Hematopoietic multipotent progenitor cell (in vitro differentiated cells): ENCODE measurements at places on chromosomes 5 and 9.

DNA sequence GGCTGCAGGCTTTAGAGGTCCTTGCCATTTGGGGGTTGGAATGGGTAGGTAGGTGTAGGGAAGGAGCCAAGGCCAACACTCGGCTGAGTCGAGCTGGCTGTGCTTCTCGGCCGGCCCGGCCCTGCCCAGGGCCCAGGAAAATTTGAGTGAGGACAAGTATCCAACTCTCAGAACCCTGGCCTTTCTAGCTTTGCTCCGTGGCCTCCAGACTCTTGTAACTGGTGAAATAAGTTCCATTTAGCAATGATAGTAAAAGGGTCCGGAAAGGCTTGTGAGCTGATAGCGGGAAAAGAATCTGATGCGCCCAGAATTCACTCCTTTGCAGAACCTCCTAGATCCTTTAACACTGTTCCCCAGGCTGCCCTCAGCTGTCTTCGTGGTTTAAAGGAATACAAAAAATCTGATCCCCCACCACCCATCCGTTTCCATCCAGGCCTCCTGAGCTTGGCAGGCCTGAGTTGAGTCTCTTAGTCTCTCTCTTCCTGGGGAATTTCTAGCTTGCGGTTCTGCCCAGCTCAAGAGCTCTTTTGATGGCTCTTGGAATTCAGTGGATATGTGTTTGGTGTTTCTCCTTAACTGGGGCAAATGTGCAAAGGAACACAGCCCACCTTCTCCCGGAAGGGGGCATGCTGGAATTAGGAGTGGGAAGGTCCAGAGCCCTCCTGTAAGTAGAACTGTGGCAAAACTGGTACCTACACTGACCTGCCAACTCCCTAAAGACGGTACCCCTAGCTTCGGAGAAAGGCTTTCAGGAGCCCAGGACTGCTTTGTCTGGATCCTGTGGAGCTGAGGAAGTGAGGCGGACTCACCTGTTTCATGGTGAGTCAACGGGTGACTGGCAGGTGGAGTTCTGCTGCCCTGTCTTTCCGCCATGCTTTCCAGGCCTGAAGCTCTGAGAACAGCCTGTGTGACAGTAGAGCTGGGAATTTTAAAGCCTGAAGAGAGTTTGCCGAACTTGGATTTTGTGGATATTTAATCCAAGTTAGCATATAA is 1.7 kb downstream of the DMRT3 start:
- DNase-seq = no peak

DNA sequence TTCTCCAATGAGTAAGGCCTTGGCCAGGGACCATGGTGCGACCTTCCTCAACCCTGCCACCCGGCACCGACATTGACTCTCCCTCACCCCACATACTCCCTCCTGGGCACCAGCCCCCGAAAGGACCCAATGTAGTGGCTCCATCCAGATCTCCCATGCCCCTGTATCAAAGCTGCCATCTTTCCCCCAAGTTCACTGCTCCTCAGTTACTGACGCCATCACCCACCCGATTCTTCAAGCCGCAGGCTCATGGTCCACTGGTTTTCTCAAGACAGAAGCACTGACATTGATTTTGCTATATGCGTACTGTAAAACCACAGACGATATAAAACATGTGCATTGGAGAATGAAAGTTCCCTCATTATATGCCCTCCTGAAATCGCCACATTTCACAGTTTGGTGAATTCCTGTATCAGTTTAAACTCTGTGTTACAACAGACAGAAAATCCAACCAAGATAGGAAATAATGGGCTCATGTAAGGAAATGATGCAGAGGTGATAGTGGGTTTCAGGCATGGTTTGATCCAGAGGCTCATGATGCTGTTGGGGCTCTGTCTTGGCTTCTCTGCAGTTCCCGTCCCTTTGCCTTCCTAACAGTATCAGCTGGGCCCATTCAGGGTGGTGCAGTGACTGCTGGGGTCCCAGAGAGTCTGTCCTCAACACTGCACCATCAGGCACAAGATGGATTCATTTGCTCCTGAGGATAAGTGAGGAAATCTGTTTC is 207.3 kb upstream of the IER5L start:
- DNase-seq = no peak

- DNase-seq = no peak
Measured at GRCh38 chr9:114761523-114761922, 44.3 kb downstream of the TNFSF15 start.

DNA sequence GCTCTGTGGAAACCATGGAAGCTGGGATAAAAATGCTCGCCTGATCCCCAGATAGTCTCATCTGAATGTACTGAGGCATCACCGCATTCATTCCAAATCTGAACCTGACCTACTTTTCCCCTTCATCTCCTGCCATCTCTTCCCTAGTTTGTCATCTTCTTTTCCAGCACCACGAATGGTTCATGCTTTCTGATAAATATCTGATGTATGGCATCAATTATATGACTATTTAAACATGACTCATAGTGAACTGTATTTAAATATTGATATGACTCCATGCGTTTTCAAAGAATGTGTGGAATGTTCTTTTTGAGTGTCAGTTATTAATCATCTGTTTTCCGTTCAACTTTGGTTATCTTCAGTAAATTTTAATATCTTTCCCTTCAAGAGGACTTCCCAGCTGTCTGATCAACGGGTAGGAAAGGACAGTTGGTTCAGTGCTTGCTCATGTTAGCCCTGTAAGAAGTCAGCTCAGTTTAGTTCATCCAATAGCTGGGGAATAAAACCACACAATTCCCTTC is 21.1 kb downstream of the BASP1 start:
- DNase-seq = no peak

GRCh38 chr5:142109331-142110045 is 909 bp downstream of the NDFIP1 start:
- no peak for DNase-seq

- no peak for DNase-seq
Measured at GRCh38 chr5:141003791-141004611, 37.7 kb downstream of the PCDHAC2 start.

DNA sequence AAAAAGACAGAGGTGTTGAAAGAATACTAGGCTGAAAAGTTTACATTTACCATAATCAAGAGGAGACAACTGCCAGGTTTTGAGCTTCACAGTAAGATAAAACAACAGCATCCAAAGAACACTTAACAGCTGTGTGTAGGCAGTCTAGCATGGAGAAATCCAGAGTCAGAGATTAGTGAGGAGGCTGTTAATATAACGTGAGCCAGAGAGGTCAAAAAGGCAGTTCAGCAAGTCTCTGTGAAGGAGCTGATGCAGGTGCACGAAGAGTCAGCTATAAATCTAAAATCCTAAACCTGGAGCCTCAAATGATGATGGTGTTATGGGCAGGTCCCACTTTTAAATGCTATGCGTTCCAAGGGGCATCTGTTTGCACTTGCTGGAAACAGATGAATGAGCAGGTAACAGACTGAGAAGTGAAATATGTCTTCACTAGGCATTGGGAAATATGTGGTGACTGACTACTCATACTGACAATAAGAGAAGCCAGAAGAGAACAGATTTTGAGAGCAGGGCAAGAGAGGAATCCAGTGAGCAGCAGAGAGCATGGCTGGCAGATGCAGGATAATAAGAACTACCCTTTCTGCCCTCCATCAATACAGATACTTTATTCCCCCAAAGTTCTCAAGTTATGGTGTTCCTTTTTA is 8.7 kb downstream of the APTX start:
- DNase-seq = no peak

GRCh38 chr9:126119731-126120130 is 206.9 kb upstream of the MVB12B start:
- no peak for DNase-seq

DNA sequence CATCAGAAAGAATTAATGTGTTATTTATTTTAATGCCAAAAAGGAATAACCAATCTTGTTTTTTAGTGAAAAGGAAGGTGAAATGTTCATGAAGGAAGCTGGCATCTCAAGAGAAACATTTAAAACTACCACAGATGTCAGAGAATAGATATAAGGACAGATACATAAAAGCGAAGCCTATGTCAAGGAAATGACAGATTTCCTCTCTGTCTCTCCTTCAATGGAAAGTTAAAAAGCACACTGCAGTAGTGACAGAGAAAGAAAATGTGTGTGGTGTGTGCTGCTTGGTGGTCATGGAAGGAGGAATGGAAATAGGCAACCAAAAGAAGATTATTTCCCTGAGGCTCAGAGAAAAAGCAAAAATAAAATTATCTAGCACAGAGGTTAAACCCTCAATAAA is 9.2 kb downstream of the WNT8A start:
- peak; percentile 30 for DNase-seq

DNA sequence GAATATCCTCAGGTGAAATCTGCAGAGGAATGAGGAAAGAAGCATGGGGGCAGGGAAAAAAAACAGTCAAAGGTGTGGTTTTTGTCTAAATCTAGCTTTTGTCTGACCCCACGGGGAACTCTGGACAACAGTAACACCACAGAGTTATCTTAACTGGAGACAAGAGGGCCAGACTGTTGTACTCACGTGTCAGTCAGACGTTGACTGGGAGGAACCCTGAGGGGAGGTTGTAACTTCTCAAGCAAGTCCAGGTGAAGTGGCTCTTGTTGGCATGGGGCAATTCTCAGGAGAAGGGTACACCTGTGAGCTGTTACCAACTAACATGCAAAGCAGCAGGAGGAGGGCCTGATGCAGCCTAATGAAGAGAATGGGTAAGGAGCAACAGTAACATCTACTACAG is 44.1 kb upstream of the SHISAL2B start:
- DNase-seq = no peak

GRCh38 chr5:76681287-76681686 is 34.6 kb upstream of the F2R start:
- DNase-seq = no peak

DNA sequence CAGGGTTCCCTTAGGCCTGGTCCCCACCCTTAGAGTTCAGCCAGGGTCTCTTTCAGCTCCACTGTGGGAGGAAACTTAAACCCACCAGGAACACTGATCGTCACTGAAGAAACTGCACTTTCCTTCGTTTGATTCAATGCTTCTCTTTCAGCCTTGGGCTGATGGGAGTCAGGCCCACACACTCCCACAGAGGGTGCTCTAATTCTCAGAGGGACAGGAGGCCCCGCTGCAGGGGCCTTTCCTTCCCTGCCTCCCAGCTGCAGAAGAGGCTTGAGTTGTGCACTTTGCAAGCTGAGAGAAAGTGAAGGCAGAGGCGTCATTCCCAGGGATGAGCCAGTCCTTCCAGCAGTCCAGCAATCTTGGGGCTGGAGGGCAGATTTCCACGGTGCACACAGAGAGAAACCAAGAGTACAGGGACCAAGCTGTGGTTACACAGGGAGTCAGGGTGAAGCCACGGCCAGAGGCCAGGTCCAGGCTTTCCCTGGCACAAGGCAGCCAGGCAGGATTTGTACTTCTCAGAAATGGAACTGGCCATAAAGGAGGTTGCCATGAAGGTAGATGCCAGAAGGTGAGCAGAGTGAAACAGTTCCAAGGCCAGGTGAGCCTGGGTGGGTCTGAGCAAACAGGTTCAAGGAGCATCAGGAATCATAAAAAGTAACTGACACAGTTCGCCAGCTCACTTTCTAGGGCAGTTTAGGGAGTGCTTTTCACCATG is 10.4 kb upstream of the GLIPR2 start:
- no peak for DNase-seq

DNA sequence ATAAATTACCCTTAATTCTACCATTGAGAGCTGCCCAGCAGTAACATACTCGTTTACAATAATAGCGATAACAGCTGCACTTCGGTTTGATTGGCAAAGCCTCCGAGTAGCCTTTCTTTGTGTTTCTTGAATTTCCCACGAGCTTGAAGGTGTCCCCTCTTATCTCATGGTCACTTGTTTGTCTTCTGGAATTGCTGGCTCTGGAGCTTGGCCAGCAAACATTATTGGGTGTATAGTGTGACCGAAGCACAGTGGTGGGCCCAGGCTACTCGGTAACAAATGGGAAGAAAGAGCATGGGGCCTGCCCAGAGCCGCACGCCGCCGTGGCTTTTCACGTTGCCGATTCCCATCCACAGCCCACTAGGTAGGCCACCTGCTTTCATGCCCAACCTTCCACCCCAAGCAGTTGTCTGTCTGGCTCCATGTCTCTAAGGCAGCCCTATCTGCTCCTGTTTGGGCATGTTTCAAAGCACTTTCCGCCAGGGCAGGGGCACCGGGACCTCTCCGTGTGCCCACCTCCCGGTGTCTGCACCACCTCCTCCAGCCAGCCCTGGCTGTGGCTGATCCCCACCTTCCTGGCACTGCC is 8.7 kb downstream of the STKLD1 start:
- DNase-seq = no peak

GRCh38 chr5:91641730-91642350 is 258.7 kb upstream of the ARRDC3 start:
- peak; percentile 19 for DNase-seq

DNA sequence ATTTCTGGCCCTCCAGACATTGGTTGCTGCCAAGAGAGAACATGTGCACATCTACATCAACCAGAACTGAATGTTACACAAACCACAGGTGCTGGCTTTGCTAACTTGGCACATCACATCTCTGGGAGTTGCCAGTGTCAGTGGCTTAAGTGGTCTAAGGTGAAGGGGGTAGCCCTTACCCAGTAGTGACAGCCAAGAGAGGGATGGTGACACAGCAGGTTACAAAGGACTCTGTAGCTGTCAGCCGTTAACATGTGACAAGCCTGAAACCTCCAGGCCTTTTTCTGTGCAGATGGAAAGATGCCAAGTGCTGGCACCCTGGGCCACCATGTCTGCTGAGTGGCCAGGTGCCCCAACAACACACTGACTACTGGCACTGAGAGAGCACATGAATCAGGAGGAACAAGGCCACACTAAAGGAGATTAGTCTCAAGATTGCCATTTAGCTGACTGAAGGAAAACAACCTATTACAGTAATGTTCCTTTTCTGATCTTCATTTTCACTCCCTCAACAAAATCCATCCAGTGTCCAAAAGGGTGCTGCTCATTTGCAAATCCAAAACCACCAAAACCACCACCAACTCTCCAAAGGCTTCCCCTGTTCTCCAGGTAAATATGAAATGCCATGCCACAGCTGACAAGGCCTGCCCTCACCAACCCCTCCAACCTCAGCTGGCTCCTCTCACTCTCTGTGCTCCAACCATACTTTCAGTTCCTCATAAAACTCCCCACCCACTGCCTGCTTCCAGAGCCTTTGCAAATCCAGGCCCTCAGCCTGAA is 20.2 kb downstream of the SIL1 start:
- DNase-seq = no peak

GRCh38 chr5:25119650-25120049 is 474.9 kb upstream of the CDH10 start:
- DNase-seq = peak; percentile 19
